ENCODE measurements at places on chromosomes 2 and 18. TPM values are rescaled to one million over a fixed set of nuclear protein-coding genes. Genes with fewer than 3 reads are reported as not detected.

- DNase-seq = peak; percentile 82
These were observed 213.9 kb downstream of the ANAPC1 start for GRCh38 chr2:111669928-111670695.

- no peak for DNase-seq
These were observed 116.0 kb downstream of the SETBP1 start for GRCh38 chr18:44796429-44797428.

GRCh38 chr2:14866736-14867352, 234.3 kb downstream of the LRATD1 start:
- DNase-seq = no peak

- DNase-seq = no peak
These were observed 126.0 kb downstream of the LPIN1 start for GRCh38 chr2:11872247-11872947.

DNA sequence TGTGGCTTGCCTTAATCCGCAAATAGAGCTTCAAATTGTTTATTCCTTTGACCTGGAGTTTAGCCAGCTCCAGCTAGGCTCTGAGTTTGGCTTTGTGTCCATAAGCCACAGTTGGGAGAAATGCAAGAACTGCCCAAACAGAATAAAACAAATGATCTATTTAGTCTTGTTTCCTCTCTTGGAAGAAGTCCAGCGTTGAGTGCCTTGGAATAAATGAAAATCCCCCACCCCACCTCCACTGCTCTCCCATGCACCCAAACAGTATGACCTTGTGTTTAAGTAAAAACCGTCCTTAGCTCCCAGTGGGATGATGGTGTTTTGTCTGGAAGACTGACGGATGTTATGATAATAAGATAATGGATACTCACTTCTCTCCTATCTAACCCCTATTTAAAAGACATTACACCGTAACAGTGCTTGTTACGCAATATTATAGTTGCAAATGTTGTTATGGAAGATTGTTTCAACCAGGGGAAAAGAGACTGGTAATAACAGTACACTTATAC, 3.2 kb upstream of the SERPINE2 start:
- DNase-seq = no peak

DNA sequence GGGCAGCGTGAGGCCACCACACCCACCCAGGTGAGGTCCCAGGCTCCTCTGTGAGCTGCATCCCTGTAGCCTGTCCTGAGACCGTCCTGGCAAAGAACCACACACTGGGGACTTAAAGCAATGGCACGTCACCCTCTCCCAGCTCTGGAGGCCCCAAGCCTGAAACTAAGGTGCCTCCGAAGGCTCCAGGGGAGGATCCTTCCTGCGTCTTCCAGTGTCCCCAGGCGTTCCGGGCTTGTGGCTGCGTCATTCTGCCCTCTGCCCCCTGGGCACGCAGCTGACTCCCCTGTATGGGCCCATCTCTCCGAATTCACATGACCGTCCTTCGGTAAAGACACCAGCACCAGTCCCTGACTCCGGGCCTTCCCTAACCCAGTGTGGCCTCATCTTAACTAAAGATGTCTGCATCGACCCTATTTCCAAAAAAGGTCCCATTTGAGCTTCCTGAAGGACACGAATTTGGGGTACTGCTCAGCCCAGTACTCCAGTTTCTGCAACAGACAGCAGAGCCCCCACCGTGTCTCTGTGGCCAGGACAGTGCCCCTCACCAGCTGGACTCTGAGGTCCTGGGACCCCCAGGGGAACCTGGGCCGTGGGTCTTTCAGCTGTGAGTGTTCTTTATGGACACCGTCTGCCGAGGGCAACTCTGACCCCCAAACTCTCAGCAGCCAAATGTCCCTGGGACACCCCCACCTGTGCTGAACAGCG, 75.2 kb upstream of the CTDP1 start:
- DNase-seq = no peak

GRCh38 chr18:56627991-56628390, 10.4 kb downstream of the TXNL1 start:
- no peak for DNase-seq

- DNase-seq = no peak
These were observed 271.6 kb upstream of the MGAT5 start for GRCh38 chr2:133982256-133982655.

DNA sequence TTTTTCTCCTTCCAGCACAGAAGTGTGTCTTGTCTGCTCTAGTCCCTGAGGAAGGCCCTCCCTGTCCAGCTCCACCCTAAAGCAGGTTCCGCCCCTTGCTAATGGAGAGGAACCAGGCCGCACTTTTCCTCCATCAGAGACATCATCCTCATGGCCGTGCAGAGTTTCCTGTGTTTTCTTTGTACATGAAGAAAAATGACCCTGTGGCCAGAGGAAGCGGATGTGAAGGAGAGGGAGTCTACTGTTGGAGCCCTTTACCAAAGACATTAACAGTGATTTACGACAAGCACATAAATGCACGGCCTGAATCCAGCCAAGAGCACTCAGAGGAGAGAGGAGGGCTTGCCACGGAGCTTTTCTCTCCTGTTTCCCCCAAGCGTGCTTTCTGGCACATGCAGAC, 109.5 kb downstream of the RNF144A start:
- DNase-seq = no peak

GRCh38 chr2:100818606-100819369, 1.2 kb upstream of the NPAS2 start:
- no peak for DNase-seq

DNA sequence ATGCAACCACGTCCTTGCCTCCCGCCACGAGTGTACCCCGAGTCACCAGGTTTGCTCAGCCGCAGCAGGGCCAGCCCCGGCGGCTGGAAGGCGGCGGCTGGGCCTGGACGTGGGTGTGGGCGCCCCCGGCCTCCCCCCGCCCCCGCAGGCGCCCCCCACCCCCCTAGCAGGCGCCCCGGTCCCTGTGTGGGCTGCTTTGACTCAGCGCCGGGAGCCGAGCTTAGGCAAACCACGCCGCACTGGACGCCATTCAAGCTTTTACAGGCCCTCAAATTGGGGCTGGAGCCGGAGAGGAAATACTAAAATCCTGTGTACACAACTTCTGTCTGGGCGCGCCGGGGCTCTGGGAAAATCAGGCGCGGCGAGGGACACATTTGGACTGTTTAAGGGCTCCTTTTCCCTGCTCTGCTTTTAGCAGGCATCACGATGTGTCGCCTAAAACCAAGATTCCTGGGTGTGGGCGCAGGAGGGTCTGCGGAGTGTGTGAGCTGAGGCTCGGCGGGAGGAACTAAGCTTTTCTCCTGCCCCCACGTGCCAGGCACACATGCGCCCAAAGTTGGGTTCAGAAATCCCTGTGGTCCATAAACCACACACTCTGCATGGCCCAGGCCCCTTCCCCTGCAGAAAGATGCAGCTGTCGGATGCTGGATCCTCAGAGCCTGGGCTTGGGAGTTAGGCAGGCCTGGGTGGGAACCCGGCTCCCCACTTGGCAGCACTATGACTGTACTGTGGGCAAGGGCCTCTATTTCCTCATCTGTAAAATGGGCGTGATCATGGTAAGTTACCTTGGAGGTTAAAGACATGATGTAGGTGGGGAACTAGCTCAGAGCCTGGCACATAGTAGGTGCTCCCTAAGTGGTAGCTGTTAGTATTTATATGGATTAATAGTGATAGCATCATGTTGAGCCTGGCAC, 57.6 kb downstream of the ATOH8 start:
- DNase-seq = no peak

DNA sequence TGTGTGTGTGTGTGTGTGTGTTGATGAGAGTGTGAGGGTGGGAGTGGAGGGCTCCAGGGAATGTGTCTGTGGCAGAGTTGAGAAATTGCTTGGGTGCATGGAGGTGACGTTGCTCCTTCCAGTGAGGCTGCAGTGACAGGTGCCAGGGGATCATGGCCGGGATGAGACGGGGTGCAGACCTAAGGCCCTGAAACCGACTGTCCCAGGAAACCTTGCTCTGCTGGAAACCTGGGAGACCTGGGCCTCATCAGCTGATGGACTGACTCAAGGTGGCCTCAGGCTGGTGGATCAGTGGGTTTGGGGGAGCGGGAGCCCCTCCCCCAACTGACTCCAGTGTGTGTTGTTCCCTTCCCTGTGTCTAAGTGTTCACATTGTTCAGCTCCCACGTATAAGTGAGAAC, 56.6 kb downstream of the INHBB start:
- peak; percentile 35 for DNase-seq

Gene LAMA1
- 7.9 TPM for total RNA-seq

GRCh38 chr2:170736628-170737027, 21.5 kb downstream of the SP5 start:
- DNase-seq = no peak

DNA sequence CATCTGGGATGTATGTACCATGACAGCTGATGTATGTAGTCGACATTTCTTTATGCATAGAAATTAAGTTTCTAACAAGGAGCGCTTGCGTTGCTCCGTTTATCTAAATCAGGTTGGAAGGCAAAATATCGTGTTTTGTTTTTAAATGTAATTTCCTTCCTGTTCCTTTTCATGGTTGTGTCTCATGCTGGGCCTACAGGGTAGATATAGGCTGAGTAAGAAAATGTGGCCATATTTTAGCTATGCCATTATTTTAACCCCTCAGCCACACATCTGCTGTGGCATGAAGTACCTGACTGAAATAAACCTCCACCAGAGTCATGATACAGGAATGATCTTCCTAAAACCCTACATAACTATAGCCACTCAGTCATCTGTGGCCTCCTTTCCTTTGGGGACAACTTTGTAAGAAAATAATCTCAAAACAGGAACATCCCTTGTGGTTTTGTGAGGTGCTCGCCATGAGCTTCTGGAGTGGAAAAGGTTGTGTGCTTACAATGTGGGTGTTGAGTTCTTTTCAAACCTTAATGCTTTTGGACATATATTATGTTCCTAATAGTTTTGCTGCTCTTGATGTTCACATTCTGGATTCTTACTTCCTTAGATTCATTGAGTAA, 214.3 kb downstream of the FAM210A start:
- DNase-seq = no peak

DNA sequence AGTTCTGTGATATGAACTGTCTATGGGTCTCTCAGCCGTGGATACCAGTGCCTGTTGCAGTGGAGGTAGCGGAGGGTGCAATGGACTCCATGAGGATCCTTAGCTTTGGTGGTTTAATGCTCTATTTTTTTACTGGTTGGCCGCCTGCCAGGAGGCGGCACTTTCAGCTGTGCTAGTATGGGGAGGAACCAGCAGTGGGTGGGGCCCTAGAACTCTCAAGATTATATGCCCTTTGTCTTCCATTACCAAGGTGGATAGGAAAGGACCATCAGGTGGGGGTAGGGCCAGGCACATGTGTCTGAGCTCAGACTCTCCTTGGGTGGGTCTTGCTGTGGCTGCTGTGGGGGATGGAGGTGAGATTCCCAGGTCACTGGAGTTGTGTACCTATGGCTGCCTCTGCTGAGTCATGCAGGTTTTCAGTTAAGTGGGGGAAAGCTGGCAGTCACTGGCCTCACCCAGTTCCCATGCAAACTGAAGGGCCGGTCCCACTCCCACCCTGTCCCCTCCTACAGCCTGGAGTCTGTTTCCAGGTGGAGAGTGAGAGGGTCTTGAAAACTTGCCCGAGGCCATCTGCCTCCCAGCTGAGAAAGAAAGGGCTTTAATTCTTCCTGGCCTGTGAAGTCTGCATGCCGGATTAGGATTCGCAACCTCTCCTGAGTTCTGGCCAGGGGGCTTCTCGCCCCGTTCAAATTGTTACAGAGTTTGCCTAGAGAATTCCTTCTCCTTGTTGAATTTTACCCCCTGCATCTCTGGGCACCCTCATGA, 14.5 kb downstream of the KCNS3 start:
- DNase-seq = no peak

DNA sequence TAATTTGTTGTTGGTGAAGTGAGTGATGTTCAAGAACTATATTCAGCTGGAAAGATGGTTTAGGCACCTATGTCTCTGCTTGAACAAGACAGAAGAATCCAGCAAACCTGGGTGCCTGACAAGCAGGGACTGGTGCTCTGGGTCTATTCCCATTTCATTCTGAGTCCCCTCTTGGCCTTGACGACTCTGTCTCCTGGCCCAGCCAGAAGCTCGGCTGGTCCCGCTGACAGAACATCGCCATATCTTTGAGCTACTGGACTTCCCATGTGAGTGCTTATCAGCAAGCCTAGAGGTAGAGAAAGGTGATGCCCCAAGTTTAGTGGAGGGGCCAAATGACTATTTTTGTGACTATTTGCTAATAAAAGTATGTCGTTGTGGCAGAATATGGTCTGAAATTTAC, 48.2 kb downstream of the SDC1 start:
- peak; percentile 68 for DNase-seq

Gene LONRF2
- 5.9 TPM for total RNA-seq

DNA sequence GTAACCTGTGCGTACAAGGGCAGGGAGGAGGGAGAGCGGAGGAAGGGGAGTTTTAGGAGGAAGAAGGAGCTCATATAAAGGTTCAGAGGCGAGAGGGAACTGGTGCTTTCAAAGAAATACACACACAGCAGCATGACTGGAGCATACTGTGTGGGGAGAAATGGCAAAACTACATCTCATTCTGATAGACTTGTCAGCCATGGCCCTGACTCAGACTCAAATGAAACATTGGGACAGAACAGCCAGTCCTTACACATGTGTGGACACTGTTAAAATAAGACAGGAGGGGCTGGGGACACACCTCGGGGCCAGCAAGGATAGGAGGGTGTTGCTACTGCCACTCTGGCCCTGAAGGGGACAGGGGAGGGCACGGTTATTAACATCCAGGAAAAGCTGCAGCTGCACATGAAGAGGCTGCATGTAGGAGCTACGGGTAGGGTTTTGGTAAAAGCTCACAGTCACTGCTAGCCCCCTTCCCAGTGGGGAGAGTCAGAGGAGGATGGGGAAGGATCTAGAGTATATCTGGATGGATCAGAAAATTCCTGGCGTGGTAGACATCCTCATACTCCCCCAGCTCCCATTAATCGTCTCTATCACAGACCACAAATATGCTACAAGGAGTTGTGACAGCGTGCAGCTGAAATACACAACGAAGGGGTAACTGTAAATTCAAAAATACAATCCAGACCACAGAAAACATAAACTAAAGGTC, 110.5 kb downstream of the GATA6 start:
- DNase-seq = no peak

DNA sequence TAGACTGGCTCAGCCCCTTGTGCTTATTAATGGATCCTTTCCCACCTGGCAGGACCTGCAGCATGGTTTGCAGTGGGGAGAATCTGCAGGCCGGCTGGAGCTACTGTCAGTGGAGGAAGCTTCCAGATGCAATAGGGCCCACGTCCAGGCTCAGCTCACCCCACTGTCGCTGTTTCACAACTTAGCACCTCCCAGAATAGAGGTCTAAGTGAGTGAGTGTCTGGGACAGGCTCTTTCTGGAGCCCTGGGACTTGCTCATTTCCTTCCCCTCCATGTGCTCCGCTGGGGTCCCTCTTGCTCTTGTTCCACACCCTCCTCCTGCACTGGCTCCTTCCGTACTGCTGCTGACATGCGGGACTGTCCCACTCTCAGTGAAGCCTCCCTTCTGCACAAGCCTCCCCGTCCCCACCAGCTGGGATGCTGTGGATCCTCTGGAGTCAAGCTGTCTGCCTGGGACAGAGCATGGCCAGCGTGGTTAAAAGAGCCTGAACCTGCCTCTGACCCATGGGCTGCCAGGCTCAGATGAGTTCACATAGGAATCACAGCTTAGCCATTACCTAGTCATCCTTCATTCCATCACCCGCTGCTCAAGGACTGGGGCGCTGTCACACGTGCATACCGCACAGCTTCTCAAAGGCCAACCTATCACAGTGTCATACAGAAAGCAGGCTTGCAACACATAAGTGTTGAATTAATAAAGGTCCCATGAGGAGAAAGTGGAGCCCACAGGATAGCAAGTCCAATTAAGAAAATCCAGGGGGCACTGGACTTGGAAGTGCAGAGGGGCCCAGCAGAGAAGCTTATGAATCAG, 135.9 kb downstream of the ACKR3 start:
- DNase-seq = peak; percentile 57

- DNase-seq = no peak
These were observed 2.1 kb downstream of the CAPN10 start for GRCh38 chr2:240588669-240589068.

Gene UGT1A4
- total RNA-seq = not detected

Gene ACMSD
- not detected for total RNA-seq

Gene MATN3
- 1.2 TPM for total RNA-seq
